Suprapubic skin (tissue), 4 donors: ENCODE measurements at places on chromosomes 6 and 20. TPM values are rescaled to one million over a fixed set of nuclear protein-coding genes. Genes with fewer than 3 reads are reported as not detected.

- no peak for DNase-seq
Measured at GRCh38 chr6:131819572-131820124, 11.8 kb downstream of the ENPP1 start.

GRCh38 chr20:35952480-35953386 lies 1.6 kb downstream of the SCAND1 start:
- DNase-seq: no peak

The TBX18 gene
- total RNA-seq: 4.2 TPM

The MCHR2 gene
- total RNA-seq: not detected

The MBOAT1 gene
- 18.8 TPM for total RNA-seq

- no peak for DNase-seq
Measured at GRCh38 chr6:28003059-28003458, 46.0 kb downstream of the OR2B6 start.

The SLC22A3 gene
- 13.3 TPM for total RNA-seq

The GPX5 gene
- total RNA-seq: not detected

- no peak for DNase-seq
Measured at GRCh38 chr20:57940868-57941522, 231.2 kb upstream of the PMEPA1 start.
